ENCODE measurements at places on chromosomes 6 and 20.

- no peak for DNase-seq
Measured at GRCh38 chr6:72418495-72418894, 203.4 kb upstream of the KCNQ5 start.

DNA sequence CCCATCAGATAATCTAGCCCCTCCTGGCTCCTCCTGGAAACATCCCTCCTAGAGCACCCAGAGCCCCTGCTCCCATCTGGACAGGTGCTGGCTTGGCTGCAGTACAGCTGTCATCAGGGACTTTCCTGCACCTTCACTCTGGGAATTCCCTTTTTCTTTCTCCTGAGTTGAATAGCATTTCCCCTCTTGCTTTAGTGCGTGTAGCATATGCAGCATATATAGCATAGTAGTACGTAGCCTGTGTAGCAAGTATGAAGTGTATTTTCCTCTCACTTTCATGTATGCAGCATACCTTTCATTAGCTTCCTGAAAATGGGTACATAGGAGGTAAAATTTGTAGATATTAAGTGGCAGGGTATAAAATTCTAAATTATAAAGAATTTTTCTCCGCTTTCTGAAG is 352.9 kb downstream of the ESR1 start:
- no peak for DNase-seq

DNA sequence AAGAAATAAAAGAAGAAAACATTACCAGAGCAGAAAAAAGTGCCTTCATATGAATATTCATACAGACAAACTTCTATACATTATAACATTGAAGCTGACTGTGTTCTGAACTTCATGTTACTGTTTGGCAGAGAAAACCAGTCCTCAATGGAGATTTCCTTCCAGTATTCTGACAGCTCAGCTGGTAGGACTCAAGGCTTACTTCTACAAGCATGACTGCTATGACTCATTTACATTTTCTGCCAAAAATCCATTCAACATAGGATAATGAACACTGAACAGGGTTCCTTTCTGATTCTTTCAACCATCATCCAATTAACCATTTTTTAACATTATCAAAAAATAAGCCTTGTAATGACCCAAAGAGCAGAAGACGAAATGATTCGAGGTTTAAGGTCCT is 25.4 kb downstream of the COL9A1 start:
- DNase-seq, result no peak

GRCh38 chr6:142822383-142822782 is 122.6 kb downstream of the HIVEP2 start:
- no peak for DNase-seq

DNA sequence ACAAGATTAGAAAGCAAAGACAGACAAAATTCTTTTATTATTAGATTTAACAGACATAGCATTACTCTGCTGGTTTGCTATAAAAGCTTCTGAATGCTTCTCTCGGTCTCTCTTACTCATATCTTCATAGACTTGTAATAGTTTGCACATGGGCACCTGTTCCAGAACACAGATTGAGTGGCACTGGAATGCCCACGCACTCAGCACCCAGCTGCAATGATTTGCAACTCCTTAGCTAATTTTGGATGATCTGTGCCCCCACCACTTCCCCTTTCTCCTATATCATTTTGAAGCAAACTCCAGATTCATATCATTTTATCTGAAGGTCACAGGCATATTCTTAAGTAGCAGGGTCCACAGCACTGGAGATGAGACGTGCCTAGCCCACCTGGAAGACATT is 148.8 kb downstream of the CFAP61 start:
- no peak for DNase-seq
